Amniotic epithelial cell (primary cell): ENCODE measurements at places on chromosomes 7 and 10.

DNA sequence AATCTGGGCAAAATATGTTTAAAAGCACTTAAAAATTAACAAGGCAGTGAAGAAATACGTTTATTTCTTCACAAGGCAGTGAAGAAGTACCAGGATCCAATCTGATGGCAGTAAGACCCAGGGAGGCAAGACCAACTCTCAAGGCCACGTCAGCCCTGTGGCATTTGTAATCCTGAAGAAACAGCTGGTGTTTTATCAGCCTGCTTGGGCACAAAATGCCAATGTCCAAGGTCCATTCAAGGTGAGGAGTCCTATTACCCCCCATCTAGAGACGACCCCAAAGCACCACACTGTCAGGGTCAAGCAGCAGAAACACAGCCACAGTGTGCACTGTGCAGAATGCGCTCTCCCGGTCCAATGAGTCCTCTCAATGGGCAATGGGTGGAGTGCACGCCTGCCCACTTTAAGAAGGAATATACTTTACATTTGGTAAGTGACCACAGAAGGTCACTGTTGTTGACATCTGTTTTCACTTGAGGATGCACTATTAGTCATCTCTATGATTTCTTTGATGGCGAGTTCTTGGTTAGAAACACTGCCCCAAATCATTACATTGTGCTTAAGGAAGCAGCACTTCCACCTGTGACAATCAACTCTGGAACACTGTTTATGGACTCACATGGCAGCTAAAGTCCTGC lies 12.8 kb downstream of the CPXM2 start:
- DNase-seq = no peak

DNA sequence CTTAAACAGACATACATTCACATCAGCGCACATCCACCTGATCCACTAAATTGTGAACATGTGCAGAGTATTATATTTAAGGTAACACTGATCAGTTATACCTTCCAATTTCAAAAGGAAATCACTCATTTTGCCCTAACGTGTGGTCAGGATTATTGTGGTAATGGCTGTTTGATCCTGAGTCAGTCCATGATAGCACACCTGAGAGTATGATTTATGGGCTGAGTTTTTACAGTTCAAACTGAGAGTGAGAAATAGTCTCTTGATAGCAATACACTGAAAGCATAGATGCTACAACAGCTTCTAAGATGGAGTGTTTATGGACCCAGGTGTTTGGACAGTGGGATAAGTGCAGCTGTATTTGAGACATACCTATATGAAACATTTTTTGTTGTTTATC lies 96.7 kb downstream of the KIF20B start:
- DNase-seq = no peak

DNA sequence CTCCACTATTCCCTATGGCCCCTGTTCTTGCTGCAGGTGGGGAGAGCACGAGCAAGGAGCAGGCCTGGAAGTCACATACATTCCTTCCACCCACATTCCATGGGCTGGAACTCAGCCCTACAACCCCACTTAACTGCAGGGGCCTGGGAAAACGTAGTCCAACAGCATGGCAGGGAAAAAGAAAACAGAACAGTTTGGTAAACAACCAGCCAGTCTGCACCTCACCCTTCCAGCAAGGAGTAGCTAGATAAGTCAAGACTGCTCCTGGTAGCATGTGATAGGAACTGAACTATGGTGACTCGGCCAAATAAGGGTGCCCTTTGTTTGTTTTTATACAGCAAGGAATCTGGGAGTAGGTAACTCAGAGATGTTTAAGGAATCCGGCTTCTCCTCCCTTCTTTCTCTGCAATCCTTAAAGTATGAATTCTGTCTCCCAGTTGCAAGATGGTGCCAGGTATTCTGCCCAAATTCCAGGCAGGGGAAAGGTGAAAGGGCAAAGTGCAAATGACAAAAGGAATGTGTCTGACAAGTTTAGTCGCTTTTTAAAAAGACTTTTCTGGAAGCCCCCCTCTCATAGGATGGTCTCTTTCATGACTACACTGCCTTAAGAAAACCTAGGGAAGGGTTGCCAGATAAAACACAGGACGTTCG lies 311.7 kb upstream of the NEBL start:
- peak; percentile 29 for DNase-seq

DNA sequence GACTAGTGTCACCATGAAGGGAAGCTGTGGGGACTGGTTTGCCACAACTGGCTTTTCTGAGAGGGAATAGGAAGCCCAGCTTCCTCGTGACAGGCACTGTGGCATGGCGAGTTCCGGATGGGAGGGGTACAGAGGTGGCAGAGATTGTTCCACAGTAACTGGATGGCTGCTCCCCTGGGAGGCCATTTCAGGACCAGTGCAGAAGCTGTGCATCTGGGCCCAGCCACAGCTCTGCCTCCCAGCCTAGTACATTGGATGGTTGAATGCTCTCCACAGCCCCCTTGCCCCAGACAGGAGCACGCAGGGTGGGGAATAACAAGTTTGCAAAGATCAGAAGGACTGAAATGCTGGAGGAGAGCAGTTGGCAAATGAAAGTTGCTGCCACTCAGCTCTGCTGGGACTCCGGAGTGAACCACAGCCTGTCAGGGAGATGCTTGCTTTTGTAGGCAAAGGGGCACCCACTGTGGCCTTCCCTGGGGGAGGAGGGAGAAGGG lies 51.8 kb downstream of the GSDME start:
- DNase-seq = no peak

DNA sequence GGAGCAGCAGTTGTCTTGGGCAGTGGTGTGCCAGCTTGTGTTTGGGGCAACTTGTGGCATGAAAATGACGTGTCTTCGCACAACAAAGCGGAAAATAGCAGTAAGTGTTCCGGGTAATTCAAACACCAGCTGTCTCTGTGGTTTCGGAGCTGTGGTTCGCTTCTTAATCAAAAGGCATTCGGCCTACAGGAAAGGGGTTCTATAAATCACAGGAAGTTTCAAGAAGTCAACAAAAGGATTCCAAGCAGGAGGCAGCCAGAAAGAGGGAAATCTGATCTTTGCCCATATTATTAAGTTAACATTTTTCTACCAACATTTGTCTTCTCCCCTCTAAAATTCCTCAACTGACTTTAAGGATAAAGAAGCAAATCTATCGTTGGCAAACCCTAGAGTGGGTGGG lies 353.4 kb downstream of the FGFR2 start:
- DNase-seq = no peak

GRCh38 chr7:50069613-50070012 lies 23.4 kb downstream of the ZPBP start:
- no peak for DNase-seq

DNA sequence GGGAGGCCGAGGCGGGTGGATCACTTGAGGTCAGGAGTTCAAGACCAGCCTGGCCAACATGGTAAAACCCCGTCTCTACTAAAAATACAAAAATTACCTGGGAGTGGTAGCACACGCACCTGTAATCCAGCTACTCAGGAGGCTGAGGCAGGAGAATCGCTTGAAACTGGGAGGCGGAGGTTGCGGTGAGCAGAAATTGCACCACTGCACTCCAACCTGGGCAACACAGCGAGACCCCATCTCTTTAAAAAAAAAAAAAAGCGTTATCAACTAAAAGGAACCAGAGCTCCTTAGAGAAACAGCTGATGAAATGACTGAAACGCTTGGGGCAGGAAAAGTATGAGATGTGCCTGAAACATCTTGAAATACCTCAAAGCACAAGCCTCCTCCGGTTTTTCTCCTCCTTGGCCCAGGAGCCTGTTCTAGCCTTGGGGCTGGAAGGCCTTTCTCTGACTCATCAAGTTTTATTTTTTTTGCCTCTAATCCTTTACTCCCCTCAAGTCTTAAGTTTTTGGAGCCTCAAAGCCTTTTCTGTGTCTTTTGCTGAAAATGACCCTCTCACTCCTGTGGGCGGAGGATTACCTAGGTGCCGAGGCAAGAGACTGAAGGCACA lies 2.6 kb upstream of the METTL27 start:
- peak; percentile 91 for DNase-seq

GRCh38 chr10:89147256-89147655 lies 59.9 kb downstream of the CH25H start:
- DNase-seq = peak; percentile 25

- DNase-seq = no peak
Observed at GRCh38 chr10:30562787-30563186, 66.8 kb downstream of the LYZL2 start.

- peak; percentile 42 for DNase-seq
Observed at GRCh38 chr7:43878867-43879266, 9.6 kb upstream of the MRPS24 start.

DNA sequence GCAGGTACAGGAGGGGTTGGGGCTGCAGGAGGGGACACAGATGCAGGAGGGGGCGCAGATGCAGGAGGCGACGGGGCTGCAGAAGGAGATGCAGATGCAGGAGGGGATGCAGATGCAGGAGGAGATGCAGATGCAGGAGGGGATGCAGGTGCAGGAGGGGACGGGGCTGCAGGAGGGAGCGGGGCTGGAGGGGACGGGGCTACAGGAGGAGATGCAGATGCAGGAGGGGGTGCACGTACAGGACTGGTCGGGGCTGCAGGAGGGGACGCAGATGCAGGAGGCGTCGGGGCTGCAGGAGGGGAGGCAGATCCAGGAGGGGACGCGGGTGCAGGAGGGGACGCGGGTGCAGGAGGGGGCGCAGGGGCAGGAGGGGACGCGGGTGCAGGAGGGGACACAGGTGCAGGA lies 66.5 kb downstream of the VWA2 start:
- DNase-seq = no peak

DNA sequence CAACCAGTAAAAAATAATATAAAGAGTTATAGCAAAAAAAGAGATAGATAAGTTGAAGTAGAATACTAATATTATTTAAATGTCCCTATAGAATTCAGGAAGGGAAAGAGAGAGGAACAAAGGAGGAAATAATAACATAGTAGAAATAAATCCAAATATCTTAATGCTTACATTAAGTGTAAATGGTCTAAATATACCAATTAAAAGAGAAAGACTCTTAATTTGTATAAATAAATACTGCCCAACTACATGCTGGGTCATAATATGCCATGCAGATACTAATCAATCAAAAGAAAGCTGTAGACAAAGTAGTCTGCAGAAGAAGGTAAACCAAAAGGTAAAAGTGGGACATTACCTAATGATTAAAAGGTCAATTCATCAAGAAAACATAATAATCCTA lies 43.3 kb upstream of the VIPR2 start:
- no peak for DNase-seq

DNA sequence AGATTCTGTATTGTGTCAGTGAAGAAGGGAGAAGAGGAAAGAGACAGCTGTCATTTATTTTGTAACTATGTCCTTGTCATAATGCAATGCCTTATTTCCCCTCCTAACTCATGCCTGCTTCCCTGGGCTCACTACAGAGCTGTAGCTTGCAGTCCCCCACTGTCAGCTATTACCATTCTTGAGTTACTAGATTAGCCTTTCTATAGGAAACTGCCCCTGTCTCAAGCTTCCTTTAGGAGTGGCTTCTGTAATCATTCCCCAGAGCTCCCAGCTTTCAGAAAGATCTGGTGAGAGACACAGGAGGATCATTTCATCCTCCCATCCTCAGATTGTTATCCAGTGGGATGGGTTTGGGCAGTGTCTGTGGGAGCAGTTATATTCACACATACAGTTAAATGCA lies 32.4 kb upstream of the SMKR1 start:
- DNase-seq = no peak

DNA sequence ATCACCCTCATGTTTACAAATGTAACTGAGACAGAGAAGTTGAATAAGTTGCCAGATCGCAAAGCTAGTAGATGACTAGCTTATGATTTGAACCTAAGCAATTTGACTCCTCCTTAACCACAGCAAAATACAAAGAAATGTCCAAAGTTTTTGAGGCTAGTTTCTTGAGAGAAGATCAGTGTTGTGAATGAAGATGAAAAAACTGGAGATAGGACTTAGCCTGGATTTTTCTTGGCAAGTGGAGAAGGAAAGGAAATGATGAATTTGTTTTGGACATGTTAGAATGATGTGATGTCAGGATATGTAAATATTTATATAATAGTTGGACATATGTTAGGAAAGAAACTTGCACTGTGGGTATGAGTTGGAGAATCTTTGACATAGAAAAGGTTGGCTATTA lies 149.8 kb downstream of the LSMEM1 start:
- peak; percentile 56 for DNase-seq

DNA sequence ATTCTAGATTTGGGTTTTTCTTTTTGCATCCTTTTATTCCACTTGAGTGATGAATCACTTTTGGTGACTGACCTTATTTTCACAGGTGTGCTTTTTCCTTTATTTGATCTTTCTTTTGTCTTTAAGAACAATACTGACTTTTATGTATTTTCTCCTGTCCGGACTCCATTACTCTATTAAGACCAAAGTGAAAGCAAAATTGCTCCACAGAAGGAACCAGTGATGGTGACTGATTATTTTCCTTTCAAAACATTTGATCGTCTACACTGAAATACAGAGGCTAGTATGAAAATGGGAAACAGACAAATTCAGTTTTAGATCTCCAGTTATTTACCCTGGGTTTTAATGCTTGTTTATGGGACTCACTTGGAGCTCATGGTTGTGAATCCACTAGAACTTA lies 15.5 kb downstream of the EXOC4 start:
- no peak for DNase-seq

GRCh38 chr10:76206797-76207352 lies 775.5 kb downstream of the LRMDA start:
- DNase-seq = no peak

- no peak for DNase-seq
Observed at GRCh38 chr10:81096558-81096957, 558.9 kb downstream of the SH2D4B start.

GRCh38 chr10:59934701-59935100 lies 28.3 kb upstream of the CCDC6 start:
- no peak for DNase-seq

DNA sequence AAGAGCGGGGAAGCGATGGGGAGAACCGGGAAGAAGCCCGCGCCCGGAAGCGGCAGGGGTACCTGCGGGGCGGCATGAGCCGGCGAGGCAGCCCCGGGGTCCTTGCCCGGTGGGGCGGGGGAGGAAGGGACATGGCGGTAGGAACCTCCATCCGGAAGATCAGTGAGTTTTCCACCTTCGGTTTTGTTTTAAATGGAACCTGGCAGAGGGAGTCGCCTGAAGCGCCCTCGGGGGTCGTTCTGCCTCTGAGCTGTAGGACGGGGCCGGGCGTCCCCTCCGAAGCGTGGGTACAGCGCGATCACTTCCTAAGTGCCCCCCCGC lies 471 bp downstream of the PFKP start:
- no peak for DNase-seq

GRCh38 chr7:118245267-118246040 lies 20.9 kb downstream of the ANKRD7 start:
- peak; percentile 36 for DNase-seq

- no peak for DNase-seq
Observed at GRCh38 chr10:99920486-99920885, 89.3 kb downstream of the DNMBP start.

DNA sequence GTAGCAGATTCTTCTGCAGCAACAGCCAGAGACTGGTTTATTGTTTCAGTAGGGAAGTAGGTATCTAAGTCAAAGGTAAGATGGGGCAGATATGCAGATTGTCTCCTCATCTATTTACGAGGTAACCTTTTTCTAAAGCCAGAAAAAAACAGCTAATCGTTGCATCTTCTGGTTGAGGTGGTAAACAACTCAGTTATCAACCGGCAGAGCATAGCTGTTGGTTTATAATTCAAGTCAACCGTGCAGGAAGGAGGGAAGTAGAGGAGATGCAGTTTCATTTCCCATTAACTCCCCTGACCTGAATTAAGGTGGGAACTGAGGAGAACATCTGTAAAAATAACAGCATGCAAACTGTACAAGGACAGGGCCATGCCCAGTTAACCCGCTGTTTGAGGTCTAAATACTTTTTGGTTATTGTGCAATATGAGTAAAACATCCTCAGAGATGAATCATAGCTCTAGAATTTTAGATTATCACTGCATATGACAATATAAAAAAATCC lies 156.5 kb upstream of the ITGB1 start:
- peak; percentile 72 for DNase-seq

- DNase-seq = peak; percentile 96
Observed at GRCh38 chr10:74067373-74068352, 69.7 kb downstream of the VCL start.
